Mononuclear cell (primary cell): ENCODE measurements at places on chromosomes 6 and 20. TPM values are rescaled to one million over a fixed set of nuclear protein-coding genes. Genes with fewer than 3 reads are reported as not detected.

The BPIFB2 gene
- total RNA-seq, result not detected

The LST1 gene
- 200 TPM for total RNA-seq

The VGLL2 gene
- 0.10 TPM for total RNA-seq

The CCM2L gene
- total RNA-seq, result 0.42 TPM

The PFDN4 gene
- total RNA-seq, result 59.9 TPM

The DEF6 gene
- total RNA-seq, result 80.1 TPM

The FKBP1A gene
- total RNA-seq, result 102 TPM

The B4GALT5 gene
- 16.0 TPM for total RNA-seq

The NKX2-4 gene
- total RNA-seq, result not detected

The LHFPL5 gene
- total RNA-seq, result not detected

The TSPO2 gene
- total RNA-seq, result not detected

The LY6G6D gene
- 1.0 TPM for total RNA-seq

The IPCEF1 gene
- 73.5 TPM for total RNA-seq

The RIPPLY2 gene
- total RNA-seq, result under 0.01 TPM

The CLPSL2 gene
- not detected for total RNA-seq

The HLA-DQB1 gene
- 1.4 TPM for total RNA-seq

The VIP gene
- total RNA-seq, result not detected

The SPATA25 gene
- 0.52 TPM for total RNA-seq

The DDR1 gene
- 2.5 TPM for total RNA-seq

The TCP11 gene
- not detected for total RNA-seq

The OOEP gene
- total RNA-seq, result not detected

The RGS17 gene
- total RNA-seq, result not detected

The ZNF451 gene
- total RNA-seq, result 240 TPM

The FGD2 gene
- 41.7 TPM for total RNA-seq

The RAD21L1 gene
- 0.10 TPM for total RNA-seq

The DEFB124 gene
- not detected for total RNA-seq

The MPC1 gene
- 18.4 TPM for total RNA-seq

The CD164 gene
- 195 TPM for total RNA-seq

The TCF15 gene
- total RNA-seq, result not detected

The COL12A1 gene
- 0.21 TPM for total RNA-seq

The RSPH4A gene
- total RNA-seq, result 1.3 TPM

The TNFRSF21 gene
- total RNA-seq, result 5.2 TPM

The REPS1 gene
- total RNA-seq, result 62.8 TPM
